ENCODE measurements at places on chromosomes 5 and 9.
A peak's percentile ranks its signal among the peaks of the same experiment; 100 is the strongest.

- no peak for DNase-seq
Measured at GRCh38 chr9:651371-651770, 190.1 kb upstream of the DMRT1 start.

- no peak for DNase-seq
Measured at GRCh38 chr5:169133531-169133930, 167.4 kb downstream of the SLIT3 start.

GRCh38 chr9:124222918-124223720, 34.6 kb upstream of the NEK6 start:
- DNase-seq = peak; percentile 71

GRCh38 chr5:88813244-88813643, 69.7 kb downstream of the MEF2C start:
- no peak for DNase-seq

GRCh38 chr9:69486498-69486897, 161.5 kb downstream of the ENTREP1 start:
- DNase-seq = no peak

GRCh38 chr5:83817591-83817990, 96.9 kb upstream of the HAPLN1 start:
- DNase-seq = no peak

- DNase-seq = no peak
Measured at GRCh38 chr5:101878190-101878589, 417.9 kb downstream of the SLCO4C1 start.

DNA sequence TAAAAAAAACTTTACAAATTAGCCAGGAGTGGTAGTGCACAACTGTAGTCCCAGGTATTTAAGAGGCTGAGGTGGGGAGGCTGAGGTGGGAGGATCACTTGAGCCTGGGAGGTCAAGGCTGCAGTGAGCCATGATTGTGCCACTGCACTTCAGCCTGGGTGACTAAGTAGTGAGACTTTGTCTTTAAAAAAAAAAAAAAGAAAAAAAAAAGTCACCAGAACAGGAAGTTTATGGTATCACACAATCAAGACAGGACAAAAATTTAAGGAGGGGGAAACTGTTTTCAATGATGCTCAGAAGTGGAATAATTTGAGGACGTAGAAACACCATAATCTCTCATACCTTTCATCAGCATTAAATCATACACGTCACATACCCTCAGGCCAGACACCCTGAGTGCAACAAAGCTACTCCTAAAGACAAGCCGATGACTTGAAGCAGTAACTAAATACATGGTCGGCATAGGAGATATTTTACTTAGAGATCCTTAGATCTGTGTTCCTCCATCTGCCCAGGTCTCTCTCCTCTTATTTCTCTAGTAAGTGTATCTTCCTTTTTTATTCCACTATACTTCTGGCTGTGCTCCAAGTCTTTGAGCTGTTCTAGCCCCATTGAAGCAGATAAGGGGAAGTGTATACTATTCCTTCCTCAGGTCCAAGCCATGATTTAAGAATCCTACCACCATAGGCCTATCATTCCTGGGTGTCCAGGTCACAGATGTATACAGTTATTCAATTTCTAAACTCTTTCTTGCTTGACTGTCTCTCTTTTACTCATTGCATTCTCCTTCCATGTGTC, 91.3 kb upstream of the APC start:
- DNase-seq = no peak

- no peak for DNase-seq
Measured at GRCh38 chr5:73367650-73368049, 80.9 kb downstream of the FOXD1 start.

- no peak for DNase-seq
Measured at GRCh38 chr5:176616511-176616910, 6.6 kb upstream of the GPRIN1 start.

DNA sequence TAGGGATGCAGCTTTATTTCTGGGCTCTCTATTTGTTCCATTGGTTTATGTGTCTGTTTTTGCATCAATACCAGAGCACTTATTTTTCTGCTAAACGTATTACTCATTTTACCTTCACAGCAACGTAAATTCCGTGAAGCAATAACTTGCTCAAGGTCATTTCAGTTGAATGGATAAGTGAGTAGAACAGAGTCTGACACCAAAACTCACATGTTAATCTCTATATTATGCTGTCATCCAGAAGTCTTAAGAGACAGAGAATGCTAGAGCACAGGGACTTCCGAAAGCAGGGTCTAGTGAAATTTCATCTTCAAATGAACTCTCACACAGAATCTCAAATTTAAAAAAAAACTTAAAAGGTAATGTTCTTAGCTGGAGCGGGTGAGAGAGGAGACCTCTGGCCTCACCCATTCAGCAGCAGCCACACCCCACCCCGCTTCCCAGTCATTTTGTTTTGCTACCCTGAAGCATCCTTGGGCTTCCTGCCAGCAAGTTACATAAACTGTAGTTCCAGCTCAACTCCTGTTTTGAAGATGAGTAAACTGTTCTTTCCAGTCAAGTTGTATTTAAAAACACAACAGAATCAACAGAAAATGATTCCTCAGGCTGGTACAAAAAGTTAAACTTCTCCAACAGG, 69.3 kb downstream of the TRIM36 start:
- DNase-seq = no peak

GRCh38 chr5:105836268-105836667, 1834.5 kb downstream of the EFNA5 start:
- DNase-seq = no peak

- DNase-seq = no peak
Measured at GRCh38 chr5:43638107-43638506, 35.1 kb downstream of the NNT start.

GRCh38 chr9:108056084-108056804, 566.7 kb upstream of the KLF4 start:
- DNase-seq = no peak

DNA sequence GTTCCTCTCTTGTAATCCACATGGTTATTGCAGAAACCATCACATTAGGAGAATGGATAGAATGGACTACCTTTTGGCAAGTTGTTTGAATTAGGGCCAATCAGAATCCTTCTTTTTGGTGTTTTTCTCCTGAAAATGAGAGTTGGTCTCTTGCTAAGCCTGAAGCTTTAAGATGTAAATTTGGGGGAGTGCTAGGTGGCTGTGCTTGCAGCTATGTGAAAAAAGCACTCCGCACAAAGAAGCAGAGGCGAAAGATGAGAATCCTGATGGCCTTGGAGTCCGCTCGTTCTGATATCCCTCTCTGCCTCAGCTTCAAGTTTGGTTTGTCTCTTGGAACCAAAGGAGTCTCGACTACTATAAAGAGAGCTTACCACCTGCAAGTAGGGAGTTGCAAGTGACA, 63.6 kb downstream of the INIP start:
- no peak for DNase-seq

DNA sequence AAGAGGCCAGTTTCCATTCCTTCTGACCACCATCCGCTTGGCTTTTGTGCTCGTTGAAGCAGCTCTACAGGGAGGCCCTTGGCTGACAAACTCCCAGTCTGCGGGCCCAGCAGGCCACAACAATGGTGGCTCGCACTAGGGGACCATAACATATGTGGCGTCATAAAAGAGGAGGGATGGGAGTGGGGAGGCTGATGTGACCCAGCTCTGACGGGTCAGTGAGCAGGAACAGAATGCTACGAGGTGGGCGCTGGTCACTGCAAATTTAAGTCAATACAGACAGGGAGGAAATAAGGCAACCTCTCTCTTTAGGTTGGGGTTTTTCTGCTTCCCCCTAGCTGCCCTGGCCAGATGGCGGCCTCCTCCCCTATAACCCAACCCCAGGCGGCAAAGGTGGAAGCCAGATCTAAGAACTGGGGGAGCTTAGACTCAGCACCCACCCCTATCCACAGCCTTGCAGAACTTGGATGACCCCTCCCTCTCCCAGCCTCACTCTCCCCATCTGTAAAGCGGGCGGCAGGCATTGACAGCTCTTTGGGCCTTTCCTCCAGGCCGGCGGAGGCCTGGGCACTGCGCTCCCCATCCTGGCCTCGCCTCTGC, 778 bp downstream of the FRRS1L start:
- no peak for DNase-seq

DNA sequence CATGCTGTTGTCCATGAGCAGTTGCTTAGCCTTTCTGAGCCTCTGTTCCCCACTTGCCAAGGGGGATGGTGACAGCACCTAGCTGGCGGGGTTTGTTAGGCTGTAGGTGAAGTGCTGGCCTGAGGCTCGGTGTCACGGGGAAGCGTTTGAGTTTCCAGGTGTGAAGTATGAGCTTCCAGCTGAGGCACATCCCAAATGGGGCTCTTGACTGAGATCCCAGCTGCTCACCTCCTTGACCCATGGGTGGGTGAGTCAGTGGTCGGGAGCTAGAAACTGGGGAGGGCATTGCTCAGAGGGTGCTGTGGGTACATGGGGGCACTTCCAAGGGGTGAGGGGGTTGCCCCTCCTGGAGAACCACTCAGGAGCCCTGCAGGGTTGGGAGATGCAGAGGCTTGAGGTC, 26.4 kb upstream of the RNF130 start:
- no peak for DNase-seq

- DNase-seq = no peak
Measured at GRCh38 chr5:61744690-61745619, 412.9 kb downstream of the ZSWIM6 start.

GRCh38 chr9:120901755-120902568, 24.6 kb downstream of the TRAF1 start:
- DNase-seq = no peak

GRCh38 chr5:97046270-97046982, 96.0 kb downstream of the LIX1 start:
- no peak for DNase-seq

DNA sequence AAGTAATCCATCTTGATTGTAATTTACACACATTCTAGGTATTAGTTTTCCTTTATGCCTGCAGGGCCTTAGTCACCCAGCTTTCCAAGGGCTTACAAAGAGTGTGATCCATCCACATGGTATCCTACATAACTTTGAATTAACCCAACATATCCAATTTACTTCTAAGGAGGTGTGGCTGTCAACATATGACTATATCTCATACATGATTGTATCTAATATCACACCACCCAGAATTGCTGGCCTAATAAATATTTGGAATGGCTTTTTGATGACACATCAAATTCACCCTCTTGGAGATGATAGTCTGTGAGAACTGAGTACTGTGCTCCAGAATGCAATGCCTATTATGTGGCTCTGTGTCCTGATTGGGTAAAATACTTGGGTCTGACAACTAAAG, 363.3 kb upstream of the GRIN3A start:
- no peak for DNase-seq

DNA sequence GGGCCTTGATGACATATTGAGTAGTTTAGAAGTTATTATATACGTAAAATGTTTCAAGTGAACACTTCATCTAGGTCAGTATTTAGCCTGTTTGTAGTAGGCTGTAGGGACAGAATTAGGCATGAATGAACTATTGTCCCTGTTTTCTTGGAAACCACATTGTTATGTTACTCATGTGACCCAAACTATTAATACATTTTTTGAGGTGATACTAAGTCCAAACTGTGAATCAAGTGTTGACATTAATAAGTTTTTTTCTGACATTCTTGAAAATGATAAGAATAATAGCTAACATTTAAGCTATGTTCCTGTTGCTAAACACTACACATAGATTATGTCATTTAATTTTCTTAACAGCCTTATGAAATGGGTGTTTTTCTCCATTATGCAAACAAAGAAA, 1642.7 kb upstream of the WWC1 start:
- DNase-seq = no peak

GRCh38 chr5:156686380-156686779, 163.7 kb upstream of the PPP1R2B start:
- DNase-seq = no peak

DNA sequence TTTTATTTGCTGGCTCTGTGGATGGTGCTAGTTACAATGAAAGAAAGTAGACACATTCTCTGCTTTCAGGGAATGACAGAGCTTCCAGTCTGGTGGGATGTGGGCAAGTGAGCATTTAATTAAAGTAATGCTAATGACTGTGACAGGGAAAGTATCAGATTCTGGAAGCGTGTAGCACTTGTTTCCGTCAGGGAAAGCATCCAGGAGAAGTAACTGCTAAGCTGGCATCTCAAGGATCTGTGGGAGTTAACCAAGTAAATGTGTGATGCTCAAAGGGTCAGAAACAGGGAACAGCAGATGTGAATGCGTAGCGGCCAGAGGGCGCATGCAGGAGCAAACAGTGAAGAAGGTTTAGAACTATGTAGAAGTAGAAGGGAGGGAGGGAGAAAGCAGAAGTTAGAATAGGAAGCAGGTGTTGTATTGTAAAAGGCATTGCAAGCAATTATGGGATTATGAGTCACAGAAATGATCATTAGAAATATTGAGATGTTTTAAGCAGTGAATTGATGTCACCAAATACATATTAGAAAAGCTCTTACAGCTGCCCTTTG, 12.2 kb downstream of the KLHL9 start:
- no peak for DNase-seq

GRCh38 chr5:34552686-34553085, 103.4 kb upstream of the RAI14 start:
- DNase-seq = no peak

DNA sequence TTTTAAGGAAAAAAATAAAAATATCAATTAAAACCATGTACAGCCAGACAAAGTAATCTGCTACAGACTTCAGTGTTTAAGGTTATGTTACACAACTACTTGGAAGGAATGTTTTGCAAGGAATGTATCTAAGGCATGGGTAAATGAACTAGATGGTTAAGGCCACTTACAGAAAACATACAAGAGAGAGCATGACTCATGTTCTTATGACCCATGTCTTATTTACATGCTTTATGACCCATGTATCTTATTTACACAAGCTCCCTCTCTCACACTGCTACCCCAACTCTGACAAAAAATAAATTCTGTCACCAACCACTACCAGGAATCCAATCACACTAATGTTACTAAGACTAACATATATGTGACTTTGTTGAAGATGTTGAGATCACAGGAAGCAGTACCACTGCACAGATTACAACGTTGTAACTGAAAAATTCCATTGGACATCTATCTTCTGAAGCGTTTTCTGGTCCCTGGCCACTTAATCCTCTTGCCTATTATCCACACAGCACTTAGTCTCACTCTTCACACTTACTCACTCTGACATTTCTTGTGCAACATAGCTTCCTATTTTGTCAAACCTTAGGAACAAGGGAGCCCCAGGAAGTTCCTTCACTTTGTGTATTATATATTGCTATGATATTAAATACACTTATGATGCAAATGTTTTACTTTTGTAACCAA, 1630.1 kb upstream of the C9orf72 start:
- DNase-seq = no peak

- DNase-seq = no peak
Measured at GRCh38 chr9:134628354-134628736, 13.3 kb upstream of the COL5A1 start.

GRCh38 chr9:97940741-97941140, 2.8 kb upstream of the HEMGN start:
- DNase-seq = no peak

Data from midbrain (tissue), 1 donor.